SJCRH30 (cell line): ENCODE measurements at places on chromosomes 2 and 18.

- DNase-seq, result no peak
Observed at GRCh38 chr2:154698296-154698720, at the start of gene KCNJ3. Gene KCNJ3, plus strand, starts transcription at chr2:154698695. Its CDS starts 81 bp downstream, at chr2:154698776.

- no peak for DNase-seq
Observed at GRCh38 chr18:58937887-58938267, 73.2 kb downstream of the ZNF532 start.

GRCh38 chr2:4272261-4272858 lies 569.0 kb downstream of the DCDC2C start:
- peak; percentile 95 for DNase-seq

GRCh38 chr2:102063941-102064678 lies 72.3 kb downstream of the IL1R2 start:
- DNase-seq, result peak; percentile 40

DNA sequence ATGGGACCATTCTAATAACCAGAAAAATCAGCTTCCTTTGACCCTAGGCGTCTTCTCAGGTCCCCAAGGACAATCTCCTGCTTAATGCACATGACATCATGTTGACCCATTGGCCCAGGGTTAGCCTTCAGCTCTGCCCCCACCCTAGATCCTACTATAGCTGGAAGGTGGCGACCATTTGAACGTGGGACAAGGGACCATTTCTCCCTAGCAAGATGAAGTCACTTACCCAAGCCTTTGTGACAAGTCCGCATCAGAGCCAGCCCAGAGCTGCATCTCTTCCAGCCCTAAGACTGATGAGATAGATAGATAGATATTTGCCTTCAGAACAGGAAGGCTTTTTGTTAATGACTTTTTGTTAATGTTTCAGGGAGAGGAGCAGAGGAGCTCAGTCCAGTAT lies 28.2 kb upstream of the TAF1B start:
- no peak for DNase-seq

- DNase-seq, result no peak
Observed at GRCh38 chr2:26521913-26522180, 43.9 kb upstream of the OTOF start.

DNA sequence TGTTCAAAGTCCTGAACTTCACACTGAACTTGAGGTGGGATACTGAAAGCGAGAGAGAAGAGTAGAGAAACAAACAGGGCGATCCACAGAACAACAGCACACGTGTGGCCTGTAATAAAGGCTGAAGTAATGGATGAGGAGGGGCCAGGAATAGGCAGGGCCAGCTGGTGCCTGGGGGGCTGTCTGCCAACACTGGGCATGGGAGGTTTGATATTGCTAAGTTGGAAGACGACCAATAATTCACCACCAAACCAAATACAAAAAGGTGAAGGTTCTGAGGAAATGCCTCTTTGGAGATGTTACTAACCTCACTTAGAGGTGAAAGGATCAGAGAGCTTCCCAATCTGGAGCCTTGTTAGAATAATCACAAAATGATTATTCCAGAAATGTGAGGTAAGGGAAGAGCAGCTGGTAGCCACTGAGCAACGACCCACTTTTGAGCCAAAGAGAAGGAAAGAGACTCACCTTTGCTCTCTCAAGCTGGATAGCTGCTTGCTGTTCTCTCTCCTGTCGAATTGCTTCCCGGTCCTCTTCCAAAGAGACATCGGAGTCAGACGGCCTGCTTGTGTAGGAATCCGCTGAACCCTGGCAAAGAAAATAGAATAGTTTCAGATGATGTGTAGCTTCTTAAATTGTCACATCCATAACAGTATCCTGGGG lies 54.7 kb upstream of the ARL5A start:
- DNase-seq, result no peak

DNA sequence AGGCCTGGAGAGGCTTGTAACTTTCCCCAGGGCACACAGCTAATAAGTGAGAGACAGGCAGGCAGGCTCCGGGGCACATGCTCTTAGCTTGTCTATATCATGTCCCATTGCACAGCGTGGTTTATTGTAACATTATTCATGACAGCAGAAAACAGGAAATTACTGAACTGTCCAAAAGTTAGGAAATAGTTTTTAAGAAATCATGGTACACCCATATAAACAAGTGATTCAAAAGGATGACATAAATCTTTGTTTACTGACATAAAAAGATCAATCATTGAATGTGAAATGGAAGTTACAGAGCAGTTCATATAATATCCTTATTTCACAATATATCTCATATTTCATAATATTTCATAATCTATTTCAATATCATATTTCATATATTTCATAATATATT lies 34.3 kb upstream of the TXNDC2 start:
- no peak for DNase-seq

DNA sequence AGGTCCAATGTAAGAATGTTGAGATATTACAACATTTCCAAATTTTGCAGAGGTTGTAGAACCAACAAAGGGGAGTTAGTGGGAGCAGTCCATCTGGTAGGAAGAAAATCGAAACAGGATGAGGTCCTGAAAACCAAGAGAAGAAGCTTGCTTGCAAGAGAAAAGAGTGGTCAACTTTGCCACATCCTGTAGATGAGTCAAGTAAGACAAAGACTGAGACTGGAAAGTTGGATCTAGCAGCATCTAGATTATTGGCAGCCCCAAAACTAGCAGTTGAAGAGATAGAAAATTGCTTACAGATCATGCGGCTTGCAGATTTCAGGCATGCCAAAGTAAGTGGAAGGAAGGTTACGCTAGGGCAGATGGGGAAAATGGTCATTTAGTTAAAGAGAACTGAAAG lies 378.9 kb downstream of the GRB14 start:
- DNase-seq, result no peak

GRCh38 chr2:123513351-123513750 lies 511.7 kb upstream of the CNTNAP5 start:
- no peak for DNase-seq

DNA sequence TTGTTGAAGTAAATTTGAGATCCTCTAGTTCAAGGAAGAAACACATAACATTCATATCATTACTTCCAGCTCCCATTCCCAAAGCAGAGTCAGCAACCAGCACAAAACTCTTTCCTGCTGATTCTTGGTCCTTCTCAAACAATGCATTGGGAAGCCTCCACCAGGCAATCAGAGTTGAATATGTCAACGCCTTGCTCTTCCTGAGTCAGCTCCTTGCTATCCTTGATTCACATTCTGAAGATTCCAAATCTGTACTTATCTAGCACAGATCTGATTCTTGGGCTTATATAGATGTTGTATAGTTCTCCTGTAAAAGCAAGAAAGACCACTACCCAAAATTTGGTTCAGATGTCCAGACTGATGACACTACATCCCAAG lies 29.6 kb downstream of the CFAP210 start:
- DNase-seq, result no peak

DNA sequence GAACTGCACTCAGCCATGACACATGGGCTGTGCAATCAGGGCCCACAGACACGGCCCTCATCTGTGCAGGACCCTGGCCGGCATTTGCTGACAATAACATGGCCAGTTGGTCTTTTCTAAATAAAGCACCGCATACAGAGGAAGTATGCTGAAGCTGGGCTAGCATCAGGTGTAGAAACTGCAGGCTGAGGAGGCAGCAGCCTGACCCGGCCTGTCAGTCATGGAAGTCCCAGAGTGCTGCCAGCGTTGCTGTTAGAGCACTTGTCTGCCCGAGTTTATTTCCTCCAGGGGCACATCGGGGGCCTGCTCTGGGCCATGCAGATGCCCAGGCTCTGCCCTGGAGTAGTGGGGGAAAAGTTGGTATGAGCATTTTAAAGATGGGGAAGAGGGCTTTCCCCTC lies 4.1 kb upstream of the PTPN18 start:
- no peak for DNase-seq

DNA sequence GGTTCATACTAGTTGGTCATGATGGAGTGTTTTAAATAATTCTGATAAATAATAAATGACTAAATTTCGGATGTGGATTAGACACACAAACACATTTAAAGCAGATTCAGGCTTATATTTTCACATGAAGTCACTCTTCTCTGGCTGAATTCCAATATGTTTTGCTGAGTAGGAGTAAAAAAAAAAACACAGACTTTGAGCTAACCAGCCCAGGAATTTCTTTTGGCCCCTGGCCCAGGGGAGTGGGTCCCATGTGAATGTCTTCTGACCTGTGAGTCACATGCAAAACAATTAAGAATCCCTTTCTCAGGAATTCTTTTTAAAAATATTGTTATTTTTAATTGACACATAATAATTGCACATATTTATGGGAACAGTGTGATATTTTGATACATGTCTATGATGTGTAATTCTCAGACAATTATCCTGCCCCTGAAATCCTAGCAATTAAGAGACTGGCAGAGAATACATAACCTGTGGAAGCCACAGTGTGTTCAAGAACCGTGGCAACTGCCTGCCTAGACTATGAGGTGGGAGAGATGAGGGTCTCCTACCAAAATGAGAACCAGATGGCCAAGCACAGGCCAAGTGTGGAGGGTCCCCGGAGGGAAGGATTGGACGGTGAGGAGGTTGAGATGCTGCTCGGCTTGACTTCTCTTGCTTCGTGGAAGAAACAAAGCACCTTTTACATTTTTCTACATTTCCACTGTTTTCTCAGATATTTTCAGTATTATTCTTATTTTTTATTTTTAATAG lies 236.4 kb downstream of the PIEZO2 start:
- DNase-seq, result peak; percentile 13

DNA sequence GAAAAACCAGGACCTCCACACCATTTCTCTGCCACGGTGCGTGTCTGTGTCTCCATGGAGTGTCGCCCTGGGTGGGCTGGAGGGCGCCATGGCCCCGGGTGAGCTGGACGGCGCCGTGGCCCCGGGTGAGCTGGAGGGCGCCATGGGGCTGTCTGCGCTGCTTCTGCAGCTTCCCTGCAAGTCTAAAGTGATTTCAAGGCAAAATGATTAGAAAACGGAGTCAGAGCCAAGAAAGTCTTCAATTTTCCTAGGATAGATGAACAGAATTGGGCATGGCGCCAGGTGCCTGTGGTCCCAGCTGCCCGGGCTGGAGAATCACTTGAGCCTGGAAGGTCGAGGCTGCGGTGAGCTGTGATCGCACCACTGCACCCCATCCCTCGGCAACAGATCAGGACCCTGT lies 27.7 kb upstream of the NFATC1 start:
- peak; percentile 74 for DNase-seq

DNA sequence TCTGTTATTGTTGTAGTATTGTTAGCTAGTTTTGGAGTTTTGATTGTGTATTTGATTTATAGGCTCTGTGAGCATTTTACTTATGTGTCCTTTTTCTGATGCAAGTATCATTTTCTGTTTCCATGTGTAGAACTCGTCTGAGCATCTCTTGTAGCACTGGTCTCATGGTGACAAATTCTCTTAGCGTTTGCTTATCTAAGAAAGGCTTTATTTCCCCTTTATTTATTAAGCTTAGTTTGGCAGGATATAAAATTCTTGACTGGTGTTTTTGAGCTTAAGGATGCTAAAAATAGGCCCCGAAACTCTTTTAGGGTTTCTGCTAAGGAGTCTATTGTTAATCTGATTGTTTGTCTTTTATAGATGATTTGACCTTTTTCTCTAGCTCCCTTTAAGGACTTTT lies 57.6 kb upstream of the THUMPD2 start:
- DNase-seq, result no peak

- DNase-seq, result no peak
Observed at GRCh38 chr2:160381425-160381951, 112.1 kb downstream of the RBMS1 start.

DNA sequence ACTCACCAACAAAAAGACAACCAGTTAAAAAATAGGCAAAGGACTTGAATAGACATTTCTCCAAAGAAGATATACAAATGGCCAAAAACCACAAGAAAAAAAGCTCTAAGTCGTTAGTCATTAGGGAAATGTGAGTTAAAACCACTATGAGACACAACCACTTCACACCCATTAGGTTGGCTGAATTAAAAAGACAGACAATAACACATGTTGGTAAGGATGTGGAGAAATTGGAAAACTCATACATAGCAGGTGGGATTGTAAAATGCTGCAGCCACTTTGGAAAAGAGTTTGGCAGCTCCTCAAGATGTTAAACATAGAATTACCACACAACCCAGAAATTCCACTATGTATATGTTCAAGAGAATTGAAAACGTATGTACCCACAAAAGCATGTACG lies 117.6 kb upstream of the SPATS2L start:
- peak; percentile 46 for DNase-seq

GRCh38 chr2:24785671-24786321 lies 7.4 kb downstream of the PTRHD1 start:
- DNase-seq, result peak; percentile 42

GRCh38 chr2:162926907-162927306 lies 88.3 kb upstream of the KCNH7 start:
- no peak for DNase-seq

GRCh38 chr2:68152681-68153347 lies 4.9 kb upstream of the PNO1 start:
- no peak for DNase-seq

- no peak for DNase-seq
Observed at GRCh38 chr2:61460163-61460562, 10.7 kb downstream of the USP34 start.

GRCh38 chr18:9016633-9017166 lies 85.8 kb upstream of the NDUFV2 start:
- no peak for DNase-seq

DNA sequence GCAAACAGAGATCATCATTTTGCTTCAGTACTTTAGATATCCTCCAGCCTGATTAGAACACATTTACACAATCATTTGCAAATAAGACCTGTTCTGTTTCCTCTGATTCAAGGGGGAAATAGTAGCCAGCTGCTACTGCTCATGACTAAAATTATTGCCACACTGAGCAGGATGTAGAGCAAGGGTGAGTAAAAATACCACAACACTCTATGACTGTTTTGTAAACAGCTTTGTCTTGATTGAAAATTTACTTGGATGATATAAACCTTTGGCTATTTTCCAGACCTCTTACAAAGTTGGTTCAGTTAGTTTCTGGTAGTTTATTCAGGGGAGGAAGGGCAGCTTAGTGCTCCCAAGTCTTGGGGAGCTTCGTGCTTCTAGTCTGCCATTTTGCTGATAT lies 286.4 kb upstream of the CNTNAP5 start:
- no peak for DNase-seq

- no peak for DNase-seq
Observed at GRCh38 chr2:148042219-148042618, 21.3 kb downstream of the MBD5 start.

DNA sequence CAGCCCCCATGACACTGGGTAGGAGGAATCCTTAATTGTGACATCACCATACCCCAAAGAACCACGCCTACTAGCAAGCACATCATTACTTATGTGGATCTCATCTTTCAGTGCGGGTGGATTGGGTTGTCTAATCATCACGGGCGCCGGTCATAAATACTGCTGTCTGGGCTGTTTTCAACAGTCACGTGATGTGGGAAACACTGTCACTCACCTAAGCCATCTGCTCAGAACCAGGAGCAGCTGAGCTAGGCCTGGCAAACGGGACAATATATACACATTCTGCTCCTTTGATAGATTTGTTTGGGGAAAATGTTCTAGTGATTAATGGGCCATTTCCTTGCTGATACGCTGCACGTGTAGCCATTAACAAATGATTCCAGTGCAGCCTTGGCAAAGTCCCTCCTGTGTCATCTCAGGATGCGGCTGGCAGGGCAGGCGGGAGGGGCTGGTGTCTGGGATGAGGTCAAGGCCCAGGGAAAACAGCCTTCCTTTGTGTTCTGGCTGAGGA lies 145.9 kb upstream of the COPS8 start:
- DNase-seq, result no peak

GRCh38 chr2:133993160-133993559 lies 260.7 kb upstream of the MGAT5 start:
- no peak for DNase-seq
